Naive thymus-derived CD8-positive, alpha-beta T cell (primary cell): ENCODE measurements at places on chromosomes 5 and 9. TPM values are rescaled to one million over a fixed set of nuclear protein-coding genes. Genes with fewer than 3 reads are reported as not detected.

- DNase-seq, result no peak
Observed at GRCh38 chr5:79888643-79889042, 102.4 kb downstream of the MTX3 start.

The LCN15 gene
- polyA plus RNA-seq, result not detected

GRCh38 chr5:7877851-7878250 is 8.9 kb downstream of the MTRR start:
- no peak for DNase-seq

DNA sequence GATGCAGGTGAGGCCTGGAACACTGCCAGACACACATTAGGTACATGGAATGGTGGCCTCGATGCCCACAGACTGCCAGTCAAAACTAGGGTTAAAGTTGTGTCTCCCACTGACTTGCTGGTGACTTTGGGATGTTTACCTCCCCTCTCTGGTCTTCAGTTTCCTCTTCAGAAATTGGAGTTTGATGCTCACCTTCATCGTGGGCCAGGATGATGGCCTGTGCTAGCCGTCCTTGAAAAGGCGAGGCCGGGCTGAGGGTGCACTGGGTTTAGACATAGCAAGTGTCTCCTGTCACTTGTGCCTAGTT is 49.0 kb upstream of the FOXE1 start:
- DNase-seq, result no peak

- no peak for DNase-seq
Observed at GRCh38 chr9:92501671-92502393, 19.5 kb upstream of the ASPN start.

DNA sequence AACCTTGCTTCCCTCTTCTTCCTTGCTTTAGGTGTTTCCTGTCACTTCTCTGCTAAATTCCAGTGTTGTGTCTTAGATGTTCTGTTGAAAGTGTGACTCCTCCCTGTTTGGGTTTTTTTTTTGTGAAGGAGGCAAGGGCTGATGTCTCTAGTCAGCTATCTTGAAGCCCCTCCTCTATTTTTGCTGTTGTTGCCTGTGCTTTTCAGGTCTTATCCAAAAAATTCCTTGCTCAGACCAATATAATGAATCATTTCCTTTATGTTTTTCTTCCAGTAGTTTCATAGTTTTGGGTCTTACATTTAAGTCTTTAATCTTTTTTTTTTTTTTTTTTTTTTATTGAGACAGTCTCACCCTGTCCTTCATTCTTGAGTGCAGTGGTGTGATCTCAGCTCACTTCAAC is 22.3 kb downstream of the RIC1 start:
- no peak for DNase-seq

The ISL1 gene
- not detected for polyA plus RNA-seq

GRCh38 chr9:93670208-93671019 is 94.0 kb downstream of the PHF2 start:
- no peak for DNase-seq

- no peak for DNase-seq
Observed at GRCh38 chr5:59003641-59004040, 420.8 kb downstream of the RAB3C start.

DNA sequence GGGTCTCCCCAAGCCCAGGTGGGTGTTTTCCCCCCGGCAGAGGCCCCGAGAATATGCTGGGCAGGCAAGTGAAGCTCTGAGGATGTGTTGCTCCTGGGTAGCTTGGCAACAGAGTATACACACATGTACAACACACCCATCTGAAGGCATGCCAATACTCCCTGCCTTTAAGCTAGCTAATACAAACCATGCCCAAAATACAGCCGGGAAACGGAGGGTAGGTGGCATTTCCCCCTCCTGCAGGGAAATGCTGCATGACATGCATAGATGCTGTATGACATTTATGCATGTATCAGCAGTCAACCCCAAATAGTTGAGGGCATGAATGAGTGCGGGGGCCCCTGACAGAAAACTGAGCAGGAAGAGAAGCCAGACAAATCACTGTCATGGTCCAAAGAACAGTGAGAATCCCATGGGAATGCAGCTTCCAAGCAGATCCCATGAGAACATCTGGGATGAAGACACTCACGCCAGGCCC is 614.1 kb downstream of the EBF1 start:
- no peak for DNase-seq

GRCh38 chr9:97668485-97668884 is 28.7 kb downstream of the XPA start:
- DNase-seq, result no peak

The CAVIN4 gene
- polyA plus RNA-seq, result not detected

- no peak for DNase-seq
Observed at GRCh38 chr5:132772291-132773070, 4.6 kb downstream of the SEPTIN8 start.

The HMCN2 gene
- not detected for polyA plus RNA-seq

- DNase-seq, result no peak
Observed at GRCh38 chr5:56384186-56384585, 151.1 kb upstream of the ANKRD55 start.

- DNase-seq, result no peak
Observed at GRCh38 chr5:42641336-42642005, 115.1 kb upstream of the CCDC152 start.

The FOXD4L3 gene
- polyA plus RNA-seq, result not detected

GRCh38 chr5:13611604-13612003 is 332.9 kb downstream of the DNAH5 start:
- no peak for DNase-seq

DNA sequence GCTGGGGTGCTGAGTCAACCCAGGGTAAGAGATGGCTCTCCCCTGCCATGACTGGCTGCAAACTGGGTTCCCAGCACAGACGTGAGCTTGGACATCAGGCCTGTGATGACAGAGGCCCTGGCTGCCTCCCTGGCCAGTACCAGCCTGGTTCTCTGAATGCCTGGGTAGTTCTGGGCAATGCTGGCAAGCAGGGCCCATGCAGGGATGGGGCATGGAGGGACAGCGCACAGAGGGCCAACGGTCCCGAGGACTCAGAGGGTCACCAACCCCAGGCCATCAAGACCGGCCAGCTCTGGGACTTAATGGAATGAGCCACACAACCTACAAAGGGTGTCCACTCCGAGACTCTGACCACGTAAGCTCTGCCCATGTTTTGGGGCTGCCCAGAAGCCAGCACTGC is 241.4 kb downstream of the FSTL4 start:
- no peak for DNase-seq

- DNase-seq, result no peak
Observed at GRCh38 chr9:7401116-7401515, 398.5 kb downstream of the DMAC1 start.

The UNC13B gene
- polyA plus RNA-seq, result 0.60 TPM

DNA sequence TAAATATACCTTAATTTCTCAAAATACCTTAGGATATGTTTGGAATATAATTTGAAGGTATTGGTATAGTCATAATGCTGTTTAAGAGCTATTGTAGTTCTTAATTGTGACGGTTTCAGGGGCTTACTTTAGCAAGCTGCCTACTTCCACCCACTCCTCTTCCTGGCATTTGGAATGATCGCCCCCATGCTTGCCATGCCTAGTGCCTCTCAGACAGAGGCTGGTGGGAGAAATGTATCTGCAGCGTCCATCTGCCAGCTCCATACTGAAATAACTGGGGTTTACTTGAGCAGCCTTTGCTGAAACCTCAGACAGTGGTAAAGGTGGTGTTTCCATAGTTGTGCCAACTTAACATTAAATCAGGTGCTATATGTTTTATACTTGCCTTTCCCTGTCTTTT is 52.2 kb downstream of the GABRG2 start:
- no peak for DNase-seq

DNA sequence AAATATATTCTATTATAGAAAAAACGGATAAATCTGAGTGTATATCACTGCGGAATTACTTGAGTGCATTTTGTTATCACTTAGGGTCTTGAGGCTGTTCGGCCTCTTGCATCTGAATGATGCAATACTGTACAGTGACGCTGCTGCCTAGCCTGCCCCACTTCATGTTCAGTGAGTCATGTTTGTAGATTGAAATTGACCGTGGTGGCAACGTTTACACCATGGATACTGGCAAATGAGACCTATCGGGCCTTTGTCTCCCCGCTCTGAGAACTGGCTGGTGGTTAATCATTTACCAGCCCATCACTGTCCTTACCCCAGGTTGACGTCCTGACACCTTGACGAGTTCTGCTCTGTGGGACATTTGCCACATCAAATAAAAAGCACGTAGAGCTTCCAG is 510.1 kb upstream of the ADAMTS16 start:
- no peak for DNase-seq

DNA sequence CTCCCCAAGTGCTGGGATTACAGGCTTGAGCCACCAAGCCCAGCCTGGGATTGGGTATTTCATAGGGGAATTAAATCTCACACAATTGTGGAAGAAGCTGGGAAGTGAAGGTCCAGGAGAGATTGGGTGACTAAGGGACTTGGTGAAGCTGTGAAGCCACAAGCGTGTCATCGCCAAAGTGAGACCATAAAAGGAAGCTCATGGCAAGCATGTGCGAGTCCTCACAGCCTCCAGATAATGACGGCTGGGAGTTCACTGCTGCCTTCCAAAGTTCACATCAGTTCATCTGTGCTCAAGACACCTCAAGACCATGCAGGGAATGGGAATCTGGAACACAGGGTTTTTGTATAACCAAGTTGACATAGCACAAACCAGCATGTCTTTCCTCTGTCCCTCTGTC is 210.6 kb downstream of the MARCHF11 start:
- no peak for DNase-seq

- DNase-seq, result no peak
Observed at GRCh38 chr9:33381231-33381791, 21.1 kb downstream of the AQP7 start.

DNA sequence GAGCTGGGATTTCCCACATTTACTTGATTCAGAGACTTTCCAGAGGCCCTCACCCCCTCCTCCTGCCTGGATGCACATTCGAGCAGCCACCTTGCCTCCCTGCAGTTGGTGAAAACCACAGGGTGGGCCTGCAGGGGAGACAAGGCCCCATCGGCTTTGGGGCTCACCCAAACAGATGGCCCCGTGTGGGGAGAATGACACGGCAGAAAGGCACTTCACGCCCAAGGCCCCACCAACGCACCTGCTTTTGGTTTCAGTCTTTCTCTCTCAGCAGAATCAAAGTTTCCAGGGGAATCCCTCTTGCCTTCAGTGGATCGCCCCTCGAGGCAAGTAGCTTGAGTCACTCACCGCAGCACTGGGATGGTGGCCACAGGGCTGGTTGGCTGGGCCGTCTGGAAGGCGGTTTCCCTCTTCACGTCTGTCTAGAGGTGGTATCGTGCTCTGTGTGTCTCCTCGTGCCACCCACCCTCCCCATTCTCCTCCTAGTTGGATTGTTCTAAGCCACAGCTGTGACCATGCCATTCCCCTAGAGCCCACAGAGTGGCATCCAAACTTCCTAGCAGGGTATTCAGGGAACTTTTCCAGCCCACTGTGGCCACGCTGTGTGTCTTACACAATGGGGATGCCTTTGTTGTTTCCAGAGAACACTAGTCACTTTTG is 31.8 kb downstream of the SEC61B start:
- DNase-seq, result peak; percentile 27

- DNase-seq, result no peak
Observed at GRCh38 chr5:177098470-177099141, 11.9 kb downstream of the FGFR4 start.

- DNase-seq, result no peak
Observed at GRCh38 chr5:43168175-43168574, 23.9 kb upstream of the NIM1K start.

- no peak for DNase-seq
Observed at GRCh38 chr5:33939556-33940262, 3.5 kb downstream of the RXFP3 start.

- DNase-seq, result peak; percentile 79
Observed at GRCh38 chr5:176658007-176658599, 10.8 kb downstream of the TSPAN17 start.

DNA sequence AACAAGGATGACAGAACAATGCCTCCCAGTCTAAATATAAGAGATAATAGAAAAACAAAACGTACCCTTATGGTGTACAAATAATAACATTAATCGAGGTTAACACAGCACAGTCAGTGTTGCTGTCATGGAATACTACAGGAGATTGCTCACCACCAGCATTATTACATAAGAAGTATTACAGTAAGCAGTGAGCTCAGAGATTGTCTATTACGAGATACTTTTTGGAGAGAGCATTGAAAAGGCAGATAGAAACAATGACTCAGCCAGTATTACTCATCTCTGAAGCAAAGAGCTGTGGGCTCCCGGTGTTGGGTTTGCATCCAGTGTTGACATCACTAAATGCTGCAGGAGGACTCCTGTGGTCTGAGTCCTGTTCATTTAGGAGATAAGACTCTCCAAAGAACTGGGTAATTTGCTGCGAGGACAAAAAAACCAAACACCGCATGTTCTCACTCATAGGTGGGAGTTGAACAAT is 191.9 kb upstream of the SEMA6A start:
- DNase-seq, result no peak

The COL15A1 gene
- polyA plus RNA-seq, result not detected

The LCN12 gene
- not detected for polyA plus RNA-seq

DNA sequence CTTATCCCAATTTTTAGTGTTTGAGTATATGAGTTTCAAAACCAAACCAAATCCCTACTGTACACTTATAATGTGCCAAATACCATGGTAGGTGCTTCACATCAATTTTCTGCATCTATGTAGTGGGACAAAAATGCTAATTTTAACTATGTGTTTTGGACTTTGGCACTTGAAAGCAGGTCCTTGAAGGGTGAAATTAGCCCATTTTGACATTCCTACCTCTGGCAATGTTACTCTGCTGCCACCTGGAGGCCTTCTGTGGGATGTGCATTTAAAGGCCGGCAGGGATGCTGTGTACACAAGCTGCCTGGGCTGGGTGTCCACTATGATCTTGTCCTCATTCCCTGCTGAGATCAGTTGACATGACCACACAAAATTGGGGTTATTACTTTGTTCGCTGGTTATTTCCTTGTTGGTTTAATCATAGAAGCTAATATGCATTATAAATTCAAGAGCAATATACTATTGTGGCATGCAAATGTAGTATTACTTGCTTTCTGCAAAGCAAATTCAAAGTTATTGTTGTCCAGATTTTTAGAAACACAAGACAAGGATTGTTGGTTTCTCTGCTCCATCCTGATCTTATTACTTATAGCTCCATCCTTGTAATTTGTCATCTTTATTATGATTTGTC is 166.8 kb downstream of the ARHGEF28 start:
- DNase-seq, result peak; percentile 27

The DNAH5 gene
- not detected for polyA plus RNA-seq

The SEPTIN8 gene
- 0.82 TPM for polyA plus RNA-seq

DNA sequence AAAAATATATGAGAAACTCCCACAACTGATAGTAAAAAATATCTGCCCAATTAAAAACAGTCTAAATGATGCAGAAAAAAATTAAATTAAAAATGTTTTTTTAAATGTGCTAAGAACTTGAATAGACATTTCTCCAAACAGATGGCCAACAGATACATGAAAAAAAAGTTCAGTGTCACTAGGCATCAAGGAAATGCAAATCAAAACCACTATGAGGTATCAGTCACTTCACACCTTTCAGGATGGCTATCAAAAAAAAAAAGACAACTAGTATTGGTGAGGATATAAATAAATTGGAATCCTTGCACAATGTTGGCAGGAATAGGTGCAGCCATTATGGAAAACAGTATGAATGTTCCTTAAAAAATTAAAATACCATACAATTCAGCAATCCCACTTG is 16.6 kb downstream of the ZNF131 start:
- no peak for DNase-seq

The C5orf52 gene
- polyA plus RNA-seq, result not detected

- no peak for DNase-seq
Observed at GRCh38 chr9:79583952-79584654, 12.3 kb downstream of the TLE4 start.
